GM19239 (cell line): ENCODE measurements at places on chromosomes 2 and 18.
A peak's percentile ranks its signal among the peaks of the same experiment; 100 is the strongest.

DNA sequence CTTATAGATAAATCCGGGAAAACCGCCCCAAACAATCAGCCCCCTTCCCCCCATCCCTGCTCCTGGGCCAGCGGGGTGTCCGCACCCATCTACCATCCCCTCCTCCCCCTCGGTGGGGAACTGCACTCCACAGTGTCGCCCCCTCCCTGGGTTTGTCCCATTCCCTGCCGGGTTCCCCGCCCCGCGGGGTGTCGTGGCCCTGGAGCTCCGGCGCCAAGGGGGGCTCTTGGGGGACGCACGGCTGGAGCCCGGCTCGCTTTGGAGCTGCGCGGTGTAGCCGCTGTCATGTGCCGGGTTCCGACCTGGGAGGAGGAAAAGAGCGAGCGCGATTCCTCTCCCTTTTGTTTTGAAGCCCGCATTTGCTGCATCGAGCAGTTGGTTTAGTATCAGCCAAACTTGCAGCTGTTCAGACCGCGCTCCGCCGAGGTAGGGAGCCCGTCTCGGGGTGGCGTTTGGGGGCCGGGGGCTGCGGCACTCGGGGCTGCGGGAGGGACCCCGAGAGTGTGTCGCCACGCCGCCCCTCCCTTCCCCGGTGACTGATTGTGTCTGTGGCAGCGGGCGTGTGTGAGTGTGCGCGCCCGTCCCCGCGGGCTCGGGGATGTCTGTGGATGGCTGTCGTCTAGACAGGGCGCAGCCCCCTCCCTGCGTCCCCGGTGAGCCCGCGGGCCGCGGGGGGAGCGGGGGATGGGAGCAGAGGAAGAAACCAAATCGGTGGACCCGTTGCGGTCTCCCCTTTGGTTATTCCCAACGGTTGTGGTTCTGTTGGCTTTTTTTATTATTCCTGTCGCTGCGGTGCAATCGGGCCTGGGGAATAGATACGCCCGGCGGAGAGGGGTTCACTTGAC is 797 bp downstream of the CTIF start:
- peak; percentile 32 for DNase-seq

- no peak for DNase-seq
Measured at GRCh38 chr2:142997231-142997630, 119.8 kb downstream of the KYNU start.

GRCh38 chr2:113795405-113795920 is 39.0 kb upstream of the SLC35F5 start:
- DNase-seq = no peak

DNA sequence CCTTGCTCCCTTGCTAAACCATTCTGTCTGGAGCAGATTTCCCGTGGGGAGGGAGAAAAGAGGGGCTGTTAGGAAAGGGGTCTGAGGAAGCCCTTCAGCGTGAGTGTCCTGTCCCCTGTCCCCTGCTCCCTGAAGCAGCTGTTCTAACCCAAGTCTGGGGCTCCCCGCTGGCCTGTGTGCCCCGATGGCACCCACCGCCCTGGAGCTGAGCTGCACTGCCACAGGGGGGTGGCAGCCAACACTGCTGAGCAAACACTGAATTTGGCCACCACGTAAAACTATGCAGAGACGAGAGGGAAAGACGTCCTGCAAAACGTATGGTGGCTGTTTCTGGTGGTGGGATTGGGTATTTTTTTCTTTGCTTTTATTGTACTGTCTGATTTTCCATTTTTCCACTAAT is 17.9 kb downstream of the KCNG2 start:
- no peak for DNase-seq

GRCh38 chr2:2859164-2859563 is 518.5 kb downstream of the EIPR1 start:
- no peak for DNase-seq

DNA sequence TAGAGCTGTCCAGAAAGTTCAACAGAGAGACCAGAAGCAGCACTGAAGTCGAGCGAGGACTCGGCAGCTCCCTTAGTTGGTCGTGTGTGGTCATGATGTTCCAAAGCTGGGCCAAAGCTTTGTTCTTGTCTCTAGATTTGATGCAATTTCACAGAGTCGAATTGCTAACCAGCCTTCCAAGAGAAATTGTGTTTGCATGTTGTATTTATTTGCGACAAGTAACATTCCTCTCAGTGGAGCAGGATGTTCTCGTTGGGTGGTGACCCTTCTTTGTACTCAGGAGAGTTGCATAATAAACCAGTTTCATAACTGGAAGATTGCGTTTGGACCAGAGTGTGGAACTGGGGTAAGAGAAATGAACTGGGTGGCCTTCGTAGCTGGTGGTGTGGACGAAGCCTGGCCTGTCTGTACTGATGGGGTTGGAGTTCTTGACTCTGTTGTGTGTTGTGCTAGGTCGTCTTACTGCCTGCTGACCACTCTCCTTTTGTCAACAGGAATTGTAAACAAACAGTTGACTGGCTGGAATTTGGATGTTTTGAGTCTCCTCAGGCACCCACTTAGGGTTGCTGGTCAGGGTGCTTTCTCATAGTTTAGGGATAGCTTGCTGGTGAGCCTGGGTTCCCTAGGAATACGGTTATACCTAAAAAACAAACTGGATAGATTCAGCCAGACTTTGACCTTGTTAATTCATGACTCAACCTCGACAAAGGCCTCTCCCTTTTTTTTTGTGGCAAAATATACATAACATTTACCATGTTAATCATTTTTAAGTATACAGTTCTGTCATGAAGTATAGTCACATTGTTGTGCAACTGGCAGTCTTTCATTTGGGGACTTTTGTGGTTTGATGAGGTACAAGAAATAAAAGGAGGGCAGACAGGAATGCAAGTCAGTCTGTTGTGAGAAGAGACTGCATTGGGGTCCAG is 28.9 kb upstream of the TOGARAM2 start:
- no peak for DNase-seq
